ENCODE measurements at places on chromosomes 3 and 15. TPM values are rescaled to one million over a fixed set of nuclear protein-coding genes. Genes with fewer than 3 reads are reported as not detected.

- H3K4me3 ChIP-seq, result no peak overlapping the region
- peaks cover 6% of the 10 kb centered on the region for H3K4me1 ChIP-seq
- DNase-seq, result peak; percentile 72
- no peaks in the 10 kb centered on the region for H3K36me3 ChIP-seq
These were observed 89.0 kb upstream of the FNDC3B start for GRCh38 chr3:171950373-171950772.

LCTL gene
- total RNA-seq, result 0.99 TPM

- no peak overlapping the region for H3K4me3 ChIP-seq
- no peaks in the 10 kb centered on the region for H3K27me3 ChIP-seq
- H3K36me3 ChIP-seq, result peaks cover 92% of the 10 kb centered on the region
- H3K4me1 ChIP-seq, result no peaks in the 10 kb centered on the region
- H3K27ac ChIP-seq, result no peak overlapping the region
These were observed 69.2 kb downstream of the KLHL25 start for GRCh38 chr15:85725564-85725963.

DNA sequence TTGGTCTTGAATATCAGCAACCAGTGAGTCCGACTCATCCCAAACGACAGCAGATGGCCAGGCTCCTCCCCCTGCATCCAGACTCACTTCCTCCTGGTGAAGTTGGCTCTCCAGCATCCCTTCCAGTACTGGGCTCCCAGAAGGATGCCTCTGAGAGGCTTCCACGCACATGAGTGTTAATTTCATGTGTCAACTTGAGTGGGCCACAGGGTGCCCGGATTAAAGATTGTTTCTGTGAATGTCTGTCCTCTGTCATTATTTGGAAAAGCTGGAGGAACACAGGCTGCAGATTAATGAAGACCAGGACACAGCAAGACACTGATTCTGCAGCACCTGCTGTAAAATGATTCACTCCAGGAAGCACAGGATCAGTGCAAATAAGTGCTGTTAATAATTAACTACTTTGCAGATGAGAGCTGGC is 99.8 kb downstream of the ATP10A start:
- H3K4me1 ChIP-seq, result no peaks in the 10 kb centered on the region
- H3K27me3 ChIP-seq, result no peaks in the 10 kb centered on the region
- no peak overlapping the region for H3K27ac ChIP-seq
- DNase-seq, result no peak

DNA sequence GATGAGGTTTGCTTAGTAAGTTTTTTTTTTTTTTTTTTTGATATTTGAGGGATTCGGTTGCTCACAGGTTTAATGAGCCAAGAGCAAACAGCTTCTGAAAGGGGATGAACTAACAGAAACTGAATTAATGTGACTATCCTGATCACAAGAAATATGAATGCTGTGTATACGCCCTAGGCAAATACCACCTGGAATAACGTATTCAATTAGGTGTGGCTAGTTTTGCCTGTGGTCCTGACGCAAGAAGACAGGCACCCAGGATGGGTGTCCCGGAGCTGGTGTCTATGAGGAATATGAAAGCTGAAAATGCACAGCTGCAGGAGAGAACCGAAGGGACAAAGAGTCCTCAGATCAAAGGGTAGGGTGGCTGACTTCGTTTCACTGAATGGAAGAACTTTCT is 14.6 kb downstream of the LSG1 start:
- no peak overlapping the region for H3K4me3 ChIP-seq
- no peaks in the 10 kb centered on the region for H3K4me1 ChIP-seq
- H3K27ac ChIP-seq, result no peak overlapping the region
- peaks cover 73% of the 10 kb centered on the region for H3K36me3 ChIP-seq
- no peaks in the 10 kb centered on the region for H3K27me3 ChIP-seq

DNA sequence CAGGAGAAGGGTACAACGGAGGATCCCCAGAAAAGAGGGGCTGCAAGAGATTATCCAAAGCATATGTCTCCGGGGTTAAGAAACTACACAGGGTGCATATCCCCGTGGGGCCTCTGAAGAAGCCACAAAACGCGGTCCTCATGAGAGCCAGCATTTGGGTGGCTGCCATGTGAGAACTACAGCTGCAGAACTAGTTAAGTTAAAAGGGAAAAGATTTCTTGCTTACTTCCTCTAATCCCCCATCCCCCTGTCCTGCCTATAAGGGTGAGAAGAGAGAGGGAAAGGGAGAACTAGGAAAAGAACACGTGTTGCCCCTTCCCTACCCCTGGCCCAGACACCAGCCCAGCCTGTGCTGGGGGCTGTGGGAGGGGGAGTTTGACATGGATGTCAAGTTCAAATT is 70.4 kb upstream of the PCSK6 start:
- H3K36me3 ChIP-seq, result no peaks in the 10 kb centered on the region
- H3K27ac ChIP-seq, result no peak overlapping the region
- peak; percentile 30 for DNase-seq

DNA sequence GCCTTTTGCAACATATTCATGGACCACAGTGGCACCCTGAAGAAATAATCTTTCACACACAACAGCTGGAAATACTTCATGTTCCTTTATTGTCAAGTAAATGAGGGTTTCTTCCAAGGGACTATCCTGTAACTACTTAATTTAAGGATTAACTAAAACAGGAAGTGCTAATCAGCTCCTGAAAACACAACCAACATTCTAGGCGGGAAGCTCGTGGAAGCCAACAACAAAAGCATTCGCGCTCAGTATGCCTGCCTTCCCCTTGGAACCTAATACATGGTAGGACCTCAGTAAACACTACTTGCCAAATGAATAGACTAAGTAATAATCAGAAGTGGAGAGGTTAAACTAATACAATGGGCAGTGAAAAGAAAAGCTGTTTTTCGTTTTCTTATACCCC is 300.9 kb downstream of the RORA start:
- no peak overlapping the region for H3K4me3 ChIP-seq
- H3K27me3 ChIP-seq, result no peaks in the 10 kb centered on the region
- peaks cover 13% of the 10 kb centered on the region for H3K4me1 ChIP-seq
- DNase-seq, result no peak
- no peaks in the 10 kb centered on the region for H3K36me3 ChIP-seq
- H3K27ac ChIP-seq, result peak overlapping the region; percentile 71

AMT gene
- total RNA-seq, result 43.0 TPM

DNA sequence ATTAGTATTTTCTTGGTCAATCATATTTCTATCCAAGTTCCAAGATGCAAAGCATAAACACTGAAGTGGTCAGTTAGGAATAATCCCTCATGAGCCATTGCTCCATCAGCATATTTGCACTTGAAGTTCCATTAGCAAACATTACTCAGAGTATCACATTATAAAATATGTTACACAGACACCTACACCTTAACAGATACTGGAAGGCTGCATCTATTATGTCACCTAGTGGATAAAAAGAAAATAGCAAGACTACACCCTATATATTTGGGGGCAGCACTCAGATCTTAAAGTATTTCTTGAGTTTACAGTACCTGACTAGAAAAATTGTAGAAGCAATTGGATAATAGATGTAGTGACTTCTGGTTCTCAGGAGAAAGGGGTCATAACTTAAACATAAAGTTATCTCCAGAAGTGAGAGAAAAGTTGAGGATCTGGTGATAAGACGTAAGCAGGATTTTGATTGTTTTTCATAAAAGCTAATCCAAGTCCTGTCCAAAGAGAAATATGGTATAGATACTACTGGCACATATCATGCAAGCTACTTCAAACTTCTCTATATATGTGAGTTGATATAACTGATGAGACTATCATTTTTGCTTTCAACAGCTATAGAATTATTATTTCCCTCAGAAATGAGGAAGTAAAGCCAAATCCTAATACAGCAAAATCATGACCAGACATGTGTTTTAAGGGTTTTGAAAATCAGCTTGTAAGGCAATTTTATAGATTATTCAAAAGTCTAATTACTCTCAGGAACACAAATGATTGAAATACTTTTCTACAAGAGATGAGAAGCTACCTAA is 422.2 kb downstream of the GBE1 start:
- no peak for DNase-seq
- H3K27me3 ChIP-seq, result no peaks in the 10 kb centered on the region
- H3K4me1 ChIP-seq, result peaks cover 4% of the 10 kb centered on the region
- H3K27ac ChIP-seq, result no peak overlapping the region
- no peaks in the 10 kb centered on the region for H3K36me3 ChIP-seq

LRRC31 gene
- total RNA-seq, result not detected

GRCh38 chr3:6523043-6523442 is 337.9 kb upstream of the GRM7 start:
- no peaks in the 10 kb centered on the region for H3K36me3 ChIP-seq
- no peak for DNase-seq
- no peaks in the 10 kb centered on the region for H3K27me3 ChIP-seq
- H3K27ac ChIP-seq, result no peak overlapping the region
- H3K4me1 ChIP-seq, result peaks cover 7% of the 10 kb centered on the region
- H3K4me3 ChIP-seq, result no peak overlapping the region

EHD4 gene
- total RNA-seq, result 16.9 TPM

- H3K36me3 ChIP-seq, result no peaks in the 10 kb centered on the region
- no peak overlapping the region for H3K4me3 ChIP-seq
- no peak for DNase-seq
- no peaks in the 10 kb centered on the region for H3K27me3 ChIP-seq
These were observed 11.4 kb downstream of the RAB6B start for GRCh38 chr3:133884054-133884886.

OCA2 gene
- total RNA-seq, result 0.63 TPM

ZNF80 gene
- not detected for total RNA-seq

UBAP1L gene
- total RNA-seq, result 2.8 TPM

ITIH1 gene
- total RNA-seq, result not detected

MST1R gene
- 6.8 TPM for total RNA-seq

GRCh38 chr15:40893019-40893670 is 1.1 kb upstream of the VPS18 start:
- H3K27ac ChIP-seq, result no peak overlapping the region
- peaks cover 23% of the 10 kb centered on the region for H3K36me3 ChIP-seq
- peaks cover 3% of the 10 kb centered on the region for H3K4me1 ChIP-seq
- peaks cover 16% of the 10 kb centered on the region for H3K27me3 ChIP-seq
- H3K4me3 ChIP-seq, result no peak overlapping the region

CYP11A1 gene
- 4.8 TPM for total RNA-seq

DNA sequence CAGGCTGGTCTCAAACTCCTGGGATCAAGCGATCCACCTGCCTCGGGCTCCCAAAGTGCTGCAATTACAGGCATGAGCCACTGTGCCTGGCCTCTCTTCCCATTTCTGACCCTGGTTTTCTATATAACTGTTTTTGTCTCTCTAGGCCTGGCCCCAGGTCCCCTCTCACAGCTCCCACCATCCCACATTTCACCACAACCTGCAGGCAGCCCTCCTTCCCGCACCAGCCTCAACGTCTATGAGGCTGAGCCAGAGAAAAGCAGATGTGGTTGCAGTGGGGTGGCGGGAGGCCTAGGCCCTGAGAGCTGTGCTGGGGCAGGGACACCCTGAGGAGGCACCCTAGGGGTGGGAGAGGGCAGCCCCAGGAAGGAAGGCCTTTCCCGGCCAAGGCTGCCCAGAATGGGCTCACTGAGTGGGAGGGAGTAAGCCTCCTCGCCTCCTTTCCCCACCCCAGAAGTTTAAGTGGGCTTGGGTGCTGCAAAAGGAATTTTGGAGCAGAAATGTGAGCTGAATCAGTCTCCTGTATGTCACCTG is 99.7 kb downstream of the LSM3 start:
- H3K4me3 ChIP-seq, result no peak overlapping the region
- H3K27ac ChIP-seq, result no peak overlapping the region
- peaks cover 7% of the 10 kb centered on the region for H3K4me1 ChIP-seq
- H3K27me3 ChIP-seq, result no peaks in the 10 kb centered on the region
- DNase-seq, result no peak

DNA sequence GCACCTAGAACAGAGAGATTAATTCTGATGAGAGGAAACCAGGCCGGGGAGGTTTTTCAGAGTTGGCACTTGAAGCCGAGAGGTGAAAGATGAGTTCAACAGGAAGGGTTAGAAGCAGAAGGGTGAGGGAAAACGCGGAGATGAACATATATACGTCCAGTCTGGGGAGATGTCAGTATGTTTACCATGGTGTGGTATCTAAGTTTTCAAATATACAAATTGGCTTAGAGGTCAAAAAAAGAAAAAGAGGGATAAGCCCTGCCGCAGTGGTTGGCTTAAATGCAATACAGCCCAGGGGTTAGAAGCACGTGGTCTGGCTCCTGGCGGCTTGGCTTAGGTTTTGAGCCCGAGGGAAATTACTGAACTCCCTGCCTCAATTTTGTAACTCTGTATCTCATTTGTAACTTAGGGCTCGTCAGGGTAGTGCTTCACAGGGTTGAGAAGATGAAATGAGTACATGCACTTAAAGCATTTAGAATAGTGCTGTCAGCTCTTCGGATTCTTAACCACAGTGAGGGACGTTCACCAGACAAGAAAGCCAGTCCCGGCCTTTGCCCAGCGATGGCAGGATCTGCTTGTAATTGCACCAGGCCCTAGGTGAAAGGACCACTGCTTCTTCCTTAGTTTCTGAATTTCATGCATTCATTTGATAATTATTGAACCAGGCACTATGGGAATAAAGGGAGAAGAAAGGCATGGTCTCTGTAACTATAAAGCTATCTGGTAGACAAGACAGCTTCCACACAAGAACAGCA is 6.4 kb downstream of the HES1 start:
- no peaks in the 10 kb centered on the region for H3K27me3 ChIP-seq
- no peak overlapping the region for H3K4me3 ChIP-seq
- H3K27ac ChIP-seq, result peak overlapping the region; percentile 91
- H3K36me3 ChIP-seq, result no peaks in the 10 kb centered on the region
- peaks cover 16% of the 10 kb centered on the region for H3K4me1 ChIP-seq
